ENCODE measurements at places on chromosomes 13 and 19.

GRCh38 chr13:40445557-40445990 lies 220.9 kb downstream of the FOXO1 start:
- DNase-seq = no peak

DNA sequence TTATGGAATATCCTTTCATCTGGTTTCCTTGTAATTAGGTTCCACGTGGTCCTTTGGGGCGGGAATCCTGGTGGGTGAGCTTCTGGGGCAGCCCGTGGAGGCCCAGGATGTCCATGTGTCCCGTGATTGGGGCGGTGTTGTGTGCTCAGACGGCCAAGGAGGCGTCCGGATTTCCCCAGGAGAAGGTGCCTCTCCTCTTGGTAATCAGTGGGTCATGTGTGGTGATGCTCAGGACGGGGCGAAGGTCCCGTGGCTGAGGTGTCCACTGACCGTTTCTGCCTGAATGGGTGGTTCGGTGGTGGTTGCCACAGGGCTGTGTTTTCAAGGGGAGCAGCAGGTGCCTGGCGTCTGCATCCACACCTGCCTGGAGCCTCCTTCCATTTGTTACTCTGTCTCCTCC lies 52.2 kb upstream of the F7 start:
- DNase-seq = no peak

DNA sequence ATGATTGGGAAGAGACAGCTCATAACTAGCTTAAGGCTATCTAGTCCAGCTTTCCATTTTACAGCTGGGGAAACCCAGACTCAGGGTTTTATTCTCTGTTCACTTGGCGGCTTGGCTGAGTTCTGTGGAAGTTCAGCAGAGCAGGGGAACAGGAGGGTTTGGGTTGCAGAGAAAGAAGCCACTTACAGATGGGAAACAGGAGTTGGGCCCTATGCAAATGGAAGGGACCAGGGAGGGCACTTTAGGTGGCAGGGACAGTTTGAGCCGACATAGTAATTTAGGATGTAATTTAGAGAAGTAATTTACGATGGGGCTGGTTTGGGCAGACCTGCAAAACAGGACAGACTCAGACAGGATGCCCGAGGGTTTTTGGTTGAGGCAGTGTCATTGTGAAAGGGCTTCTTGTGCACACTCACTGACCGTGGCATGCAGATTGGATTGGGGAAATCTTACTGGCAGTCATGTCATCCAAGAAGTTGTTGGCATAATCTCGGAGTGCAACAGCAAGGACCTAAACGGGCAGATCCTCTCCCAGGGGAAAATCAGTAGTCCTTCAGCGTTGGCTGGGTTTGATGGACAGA lies 47.3 kb upstream of the GPR183 start:
- DNase-seq = no peak

- DNase-seq = no peak
Measured at GRCh38 chr13:30006246-30006645, 155.8 kb upstream of the UBL3 start.

DNA sequence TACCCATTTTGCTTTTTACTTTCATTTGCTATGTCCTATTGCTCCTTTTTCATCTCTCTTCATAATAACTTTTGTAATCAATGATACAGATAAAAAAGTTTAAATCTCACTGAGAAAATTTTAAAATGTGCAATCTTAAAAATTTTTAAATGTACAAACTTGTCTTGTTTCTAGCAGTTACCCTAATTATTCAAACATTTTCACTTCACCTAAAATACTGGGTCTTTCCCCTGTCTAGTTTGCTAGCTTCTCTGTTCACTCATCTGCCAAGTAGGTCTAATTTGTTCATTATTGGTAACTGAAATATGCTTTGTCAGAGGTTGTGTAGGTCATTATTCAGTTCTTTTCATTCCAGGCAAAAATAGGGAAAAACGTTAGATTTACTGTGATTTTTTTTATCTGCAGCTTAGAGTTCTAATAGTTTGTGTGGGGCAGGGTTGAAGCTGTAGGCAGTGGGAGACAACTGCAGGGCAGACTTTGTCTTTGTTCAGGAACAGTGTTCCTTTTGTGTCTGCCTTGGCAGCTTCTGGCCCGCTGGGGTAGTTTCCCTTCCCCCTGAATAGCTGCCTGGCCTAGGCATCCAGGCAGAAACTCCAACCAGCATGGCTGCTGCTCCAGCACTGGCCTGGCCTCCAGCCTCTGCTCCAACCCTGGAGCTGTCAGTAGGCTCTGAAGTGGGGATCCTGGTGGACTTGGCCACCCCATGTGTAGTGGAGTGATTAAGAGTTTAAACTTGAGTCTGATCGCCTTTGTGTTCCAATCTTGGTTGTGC lies 48.5 kb downstream of the WDFY2 start:
- DNase-seq = no peak

DNA sequence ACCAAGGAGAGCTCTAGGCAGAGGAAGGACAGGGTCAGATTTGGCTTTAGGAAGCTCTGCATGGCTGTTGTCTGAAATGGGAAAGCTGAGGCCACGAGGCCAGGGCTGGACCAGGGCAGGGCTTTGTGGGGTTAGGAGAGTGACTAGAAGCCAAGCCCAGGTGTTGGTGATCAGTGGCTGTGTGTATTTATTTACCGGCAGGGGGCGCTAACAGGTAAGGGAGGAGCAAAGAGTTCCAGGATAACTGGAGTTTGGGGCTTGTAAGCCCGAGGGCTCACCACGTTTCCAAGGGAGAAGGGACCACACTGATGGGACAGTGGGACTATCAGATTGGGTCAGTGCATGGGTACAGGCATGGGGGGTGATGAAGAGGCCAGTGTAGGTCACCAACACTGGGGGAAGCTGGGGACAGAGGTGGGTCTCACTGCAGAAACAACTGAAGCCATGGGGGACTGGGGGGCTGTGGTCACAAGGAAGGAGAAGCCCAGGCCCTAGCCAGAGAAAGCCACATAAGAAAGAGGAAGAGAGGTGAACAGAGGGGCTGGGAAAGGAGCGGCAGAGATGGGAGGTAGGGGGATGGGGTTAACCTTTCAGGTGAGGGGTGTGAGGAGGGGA lies 3.9 kb downstream of the TMEM147 start:
- peak; percentile 62 for DNase-seq

- no peak for DNase-seq
Measured at GRCh38 chr19:15149737-15150136, 42.5 kb downstream of the SYDE1 start.

GRCh38 chr19:49056101-49056901 lies 1.2 kb downstream of the CGB7 start:
- DNase-seq = peak; percentile 48
